ENCODE measurements at places on chromosomes 7 and 10.

DNA sequence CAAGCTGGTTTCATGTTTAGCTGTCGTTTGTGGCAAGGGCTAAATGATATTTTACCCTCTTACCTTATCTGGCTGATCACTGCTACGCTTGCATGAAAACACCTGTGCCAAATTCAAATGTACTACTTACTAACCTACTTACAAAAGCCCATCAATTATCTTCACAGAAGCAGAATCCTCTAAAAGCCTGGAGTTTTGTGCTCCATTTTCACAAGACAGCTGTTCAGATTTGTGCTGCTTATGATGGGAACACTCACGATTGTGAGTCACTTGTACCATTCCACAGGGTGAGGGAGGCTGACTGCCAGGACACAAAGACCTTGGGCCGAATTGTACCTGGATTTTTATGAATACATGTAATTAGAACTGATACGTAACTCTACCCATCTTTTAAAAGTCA, 245.0 kb upstream of the NPY start:
- DNase-seq, result no peak

- no peak for DNase-seq
Measured at GRCh38 chr10:51640120-51640819, 59.1 kb downstream of the CSTF2T start.

DNA sequence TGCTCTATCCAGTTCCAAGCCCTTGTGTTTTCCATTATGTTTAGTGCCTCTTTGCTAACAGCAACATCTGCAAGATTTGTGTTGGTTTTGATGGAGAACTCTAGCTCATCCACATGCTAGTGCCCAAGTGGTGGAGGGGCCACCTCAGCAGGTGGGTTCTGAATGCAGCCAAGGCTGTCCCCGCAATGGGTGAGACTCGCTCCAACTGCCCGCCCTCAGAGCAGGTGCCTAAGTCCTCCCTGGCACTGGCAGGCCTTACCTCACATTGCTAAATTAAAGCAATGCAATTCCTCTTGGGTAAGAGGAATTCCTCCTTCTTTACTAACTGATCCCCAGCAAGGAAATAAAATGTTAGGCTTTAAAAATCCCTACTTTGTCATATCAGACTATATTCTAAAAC, 146.8 kb downstream of the ADCY1 start:
- DNase-seq, result no peak

DNA sequence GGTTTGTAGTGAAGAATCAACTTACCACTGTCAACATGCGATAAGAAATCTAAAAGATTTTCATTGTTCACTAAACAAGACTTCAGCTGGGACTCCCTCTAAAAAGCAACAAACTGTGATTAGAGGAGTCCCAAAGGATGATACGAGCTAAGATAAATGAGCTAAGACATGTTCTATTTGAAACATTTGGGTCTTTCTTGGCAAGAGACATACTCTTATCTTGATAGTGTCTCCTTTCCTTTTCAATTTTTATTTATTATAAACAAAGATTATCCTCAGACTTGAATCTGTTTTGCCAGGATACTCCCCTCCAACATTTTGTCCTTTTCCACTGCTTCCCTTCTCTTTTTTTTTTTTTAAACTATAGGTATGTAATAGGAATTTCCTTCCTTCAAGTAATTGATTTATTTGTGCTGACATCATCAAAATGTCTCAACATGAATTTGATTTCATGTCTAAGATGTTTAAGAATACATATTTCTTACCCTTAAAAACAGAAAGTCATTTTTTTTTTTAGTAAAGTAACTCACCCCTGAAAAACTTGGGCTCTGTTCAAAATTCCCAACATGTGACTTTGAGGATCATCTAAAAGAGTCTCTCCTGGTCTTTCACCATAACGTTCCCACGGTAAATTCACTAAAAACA, 158.4 kb upstream of the NRP1 start:
- no peak for DNase-seq

DNA sequence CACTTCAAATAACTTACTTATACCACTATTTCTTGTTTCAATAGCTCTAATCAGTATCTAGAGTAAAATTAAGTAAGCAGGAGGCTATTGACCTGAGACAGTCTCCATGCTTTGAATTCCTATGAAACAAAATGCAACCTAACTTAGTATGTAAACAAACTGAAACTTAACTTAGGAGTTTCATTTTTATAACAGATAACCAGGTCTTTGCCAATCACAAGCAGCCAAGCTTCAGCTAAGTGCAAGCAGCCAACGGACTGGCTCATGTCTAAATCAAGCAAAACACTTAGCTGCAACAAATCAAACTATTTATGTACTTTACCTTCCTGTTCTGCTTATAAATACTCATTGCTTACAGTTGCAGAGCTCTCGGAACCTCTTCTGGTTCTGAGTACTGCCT, 4.4 kb upstream of the GSTK1 start:
- DNase-seq, result no peak

- no peak for DNase-seq
Measured at GRCh38 chr7:42070068-42070467, 166.9 kb downstream of the GLI3 start.

DNA sequence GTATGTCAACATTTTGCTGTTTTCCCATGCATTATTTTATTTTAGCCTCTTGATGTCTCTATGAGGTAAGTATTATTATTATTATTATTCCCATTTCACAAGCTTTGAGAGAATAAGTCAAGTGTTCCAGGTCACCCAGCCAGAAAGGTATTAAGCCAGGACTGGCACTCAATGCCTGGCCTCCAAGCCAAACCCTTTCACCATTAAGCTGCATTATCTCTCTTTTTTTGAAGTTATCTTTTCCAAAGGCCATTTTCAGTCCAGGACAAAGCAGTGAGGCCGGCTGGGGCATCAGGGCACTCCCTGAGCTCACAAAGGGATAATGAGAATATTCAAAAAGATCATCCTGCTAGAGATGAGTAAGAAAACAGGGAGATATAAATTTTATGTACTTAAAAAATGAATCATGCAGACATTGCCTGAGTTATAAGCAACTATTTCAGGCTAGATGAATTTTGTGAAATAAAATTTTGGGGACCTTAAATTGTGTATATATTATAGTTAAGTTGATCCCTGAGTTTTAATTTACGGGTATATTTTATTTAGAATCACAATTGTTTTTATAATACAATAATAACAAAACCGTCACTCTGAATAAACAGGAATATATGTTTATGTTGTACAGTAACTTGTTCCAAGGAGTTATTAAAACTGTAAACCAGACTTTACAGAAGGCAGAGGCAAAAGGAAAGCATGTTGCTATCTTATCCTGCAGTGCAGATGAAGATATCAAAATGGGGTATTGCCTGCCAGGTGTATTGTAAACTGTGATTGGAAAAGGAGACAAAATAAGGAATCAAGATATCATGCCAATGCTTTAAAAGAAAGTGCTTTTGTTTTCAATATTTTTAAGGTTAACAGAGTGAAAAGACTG, 51.3 kb upstream of the CAV2 start:
- no peak for DNase-seq

GRCh38 chr10:22713853-22714478, 412 bp downstream of the PIP4K2A start:
- DNase-seq, result peak; percentile 63

GRCh38 chr10:114955984-114956383, 18.0 kb downstream of the TRUB1 start:
- no peak for DNase-seq

DNA sequence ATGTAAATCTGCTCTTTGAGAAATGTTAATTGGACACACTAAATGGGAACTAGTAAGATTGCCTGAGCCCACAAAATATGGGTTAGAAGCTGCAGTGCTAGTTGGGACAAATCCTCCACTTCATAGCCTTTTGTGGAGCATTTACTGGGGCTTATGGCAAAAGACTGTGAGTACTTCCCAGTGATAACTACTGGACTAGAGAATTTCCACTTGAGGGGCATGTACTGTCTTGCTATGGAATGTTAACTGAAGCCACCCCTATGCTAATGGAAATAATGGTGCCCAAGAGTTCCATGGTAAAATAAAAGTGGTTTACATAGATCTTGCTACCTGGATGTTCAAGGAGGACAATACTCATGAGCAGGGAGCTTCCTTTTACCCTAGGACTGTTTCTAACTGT, 29.3 kb downstream of the AVL9 start:
- no peak for DNase-seq

GRCh38 chr7:70288781-70289456, 690.6 kb downstream of the AUTS2 start:
- no peak for DNase-seq

DNA sequence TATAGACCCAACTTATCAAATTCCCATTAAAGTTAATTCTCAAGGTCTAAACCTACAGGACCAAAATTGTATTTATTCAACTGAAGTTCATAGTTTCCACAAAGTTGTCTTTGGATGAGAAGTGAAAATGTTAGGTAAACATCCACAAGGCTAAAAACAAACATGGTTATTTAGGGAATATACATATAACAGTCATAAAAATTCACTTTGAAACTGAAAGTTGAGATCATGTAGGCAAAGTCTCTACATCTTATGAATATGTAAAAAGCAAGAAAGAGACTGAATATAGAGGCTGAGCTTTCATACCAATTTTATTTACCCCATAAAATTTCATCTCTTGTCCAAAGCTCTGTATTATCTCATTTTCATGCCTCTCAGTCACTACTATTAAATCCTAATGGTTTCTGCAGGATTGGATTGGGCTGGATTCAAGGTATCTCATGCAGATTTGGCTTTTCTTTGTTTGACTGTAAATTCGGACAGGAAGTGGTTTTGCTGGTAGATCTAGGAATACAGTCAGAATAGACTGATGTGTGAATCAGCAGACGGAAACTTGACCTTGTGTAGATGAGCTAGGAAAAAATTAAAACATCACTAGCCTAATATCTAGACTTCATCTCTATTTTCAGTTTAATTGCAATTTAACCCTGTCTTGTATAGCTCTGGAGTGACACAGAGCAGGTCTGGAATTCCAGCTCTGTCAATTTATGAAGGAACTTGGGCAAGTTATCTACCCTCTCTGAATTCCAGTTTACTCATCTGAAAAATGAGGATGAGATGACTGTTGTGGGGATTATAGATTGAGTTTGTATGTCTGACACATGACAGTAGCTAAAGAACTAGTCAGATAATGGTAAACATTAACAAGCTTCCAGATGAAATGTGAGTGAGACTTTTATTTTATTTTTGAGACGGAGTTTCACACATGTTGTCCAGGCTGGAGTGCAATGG, 27.3 kb upstream of the SKAP2 start:
- no peak for DNase-seq

- DNase-seq, result no peak
Measured at GRCh38 chr7:127252377-127252713, 396 bp downstream of the GRM8 start.

DNA sequence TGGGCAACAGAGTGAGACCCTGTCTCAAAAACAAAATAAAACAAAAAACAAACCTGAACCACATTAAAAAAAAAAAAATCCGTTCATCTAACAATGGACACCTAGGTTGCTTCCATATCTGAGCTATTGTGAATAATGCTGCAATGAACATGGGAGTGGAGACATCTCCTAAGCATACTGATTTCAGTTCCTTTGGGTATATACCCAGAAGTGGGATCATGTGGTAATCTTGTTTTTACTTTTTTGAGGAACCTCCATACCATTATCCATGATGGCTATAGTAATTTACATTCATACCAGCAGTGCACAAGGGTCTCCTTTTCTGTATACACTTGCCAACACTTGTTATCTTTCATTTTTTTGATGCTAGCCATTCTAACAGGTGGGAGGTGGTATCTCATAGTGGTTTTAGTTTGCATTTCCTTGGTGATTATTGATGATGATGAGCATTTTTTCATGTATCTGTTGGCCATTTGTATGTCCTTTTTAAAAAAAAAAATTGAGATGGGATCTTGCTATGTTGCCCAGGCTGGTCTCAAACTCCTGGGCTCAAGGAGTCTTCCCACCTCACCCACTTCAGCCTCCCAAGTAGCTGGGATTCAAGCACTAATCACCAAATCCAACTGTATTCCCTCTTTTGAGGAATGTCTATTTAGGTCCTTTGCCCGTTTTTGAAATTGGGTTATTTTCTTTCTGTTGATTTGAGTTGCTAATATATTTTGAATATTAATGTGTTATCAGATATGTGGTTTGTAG, 17.5 kb downstream of the CDK13 start:
- DNase-seq, result no peak

DNA sequence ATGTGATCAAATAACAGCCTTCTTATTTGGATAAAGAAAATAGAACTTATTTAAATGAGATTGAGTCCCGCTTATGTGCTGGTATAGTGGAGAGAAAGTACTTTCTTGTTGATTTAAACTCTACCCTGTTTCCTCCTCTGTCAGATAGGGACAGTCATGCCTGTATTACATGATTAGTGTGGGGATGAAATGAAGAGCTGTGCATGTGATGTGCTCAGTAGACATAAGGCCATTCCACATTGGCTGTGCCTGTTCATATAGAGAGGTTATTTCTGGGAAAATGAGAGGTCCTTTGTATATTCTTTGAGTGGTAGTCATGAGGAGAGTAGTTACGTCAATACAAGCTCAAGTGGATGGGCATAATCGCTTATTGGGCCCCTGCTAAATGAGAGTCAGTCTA, 5.7 kb downstream of the MTURN start:
- no peak for DNase-seq

DNA sequence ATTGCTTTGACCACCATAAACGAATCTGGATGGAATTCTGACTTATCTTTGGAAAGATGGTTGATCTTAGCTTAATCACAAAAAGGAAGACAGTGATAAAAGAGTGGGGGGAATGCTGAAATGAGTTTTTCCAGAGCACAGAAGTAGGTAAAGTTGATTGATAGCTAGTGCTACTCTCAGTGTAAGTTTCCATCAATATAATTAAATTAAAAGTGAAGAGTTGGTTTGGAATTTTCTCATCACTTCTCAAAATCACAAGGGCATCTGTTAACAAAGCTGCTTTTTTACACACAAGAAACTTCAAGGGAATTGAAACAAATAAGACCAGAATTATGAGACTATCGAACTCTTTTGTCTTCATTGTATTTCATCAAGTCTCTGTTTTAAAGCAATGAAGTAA, 1217.3 kb downstream of the REEP3 start:
- DNase-seq, result no peak

DNA sequence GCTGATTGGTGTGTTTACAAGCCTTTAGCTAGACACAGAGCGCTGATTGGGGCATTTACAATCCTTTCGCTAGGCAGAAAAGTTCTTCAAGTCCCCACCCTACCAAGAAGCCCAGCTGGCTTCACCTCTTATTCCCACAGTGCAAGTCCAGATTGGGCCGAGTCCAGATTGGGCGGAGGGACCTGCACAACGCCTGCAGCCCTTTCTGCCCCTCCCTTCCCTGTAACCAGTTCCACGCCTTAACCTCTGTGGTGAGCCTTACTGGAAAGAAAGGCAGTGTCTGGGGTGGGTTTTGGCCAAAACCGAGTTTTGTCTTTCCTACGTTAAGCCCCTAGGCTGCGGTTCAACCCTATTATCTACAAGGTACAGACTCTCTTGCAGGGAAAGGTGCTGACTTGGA, 268.7 kb downstream of the ZEB1 start:
- DNase-seq, result no peak

- DNase-seq, result no peak
Measured at GRCh38 chr7:52079726-52080125, 763.1 kb upstream of the COBL start.
